ENCODE measurements at places on chromosomes 2 and 18.

- no peak for DNase-seq
These were observed 597.1 kb downstream of the ARHGAP15 start for GRCh38 chr2:143726151-143726845.

- no peak for DNase-seq
These were observed 34.8 kb upstream of the TAF1B start for GRCh38 chr2:9808334-9809063.

GRCh38 chr2:111165084-111165483, 44.4 kb downstream of the BCL2L11 start:
- no peak for DNase-seq

GRCh38 chr2:233442028-233442310, 87.7 kb downstream of the DGKD start:
- DNase-seq = no peak

- DNase-seq = no peak
These were observed 370.6 kb upstream of the UBE2E3 start for GRCh38 chr2:180609626-180610340.

GRCh38 chr2:227325839-227326195, 766 bp downstream of the MFF start:
- DNase-seq = no peak

DNA sequence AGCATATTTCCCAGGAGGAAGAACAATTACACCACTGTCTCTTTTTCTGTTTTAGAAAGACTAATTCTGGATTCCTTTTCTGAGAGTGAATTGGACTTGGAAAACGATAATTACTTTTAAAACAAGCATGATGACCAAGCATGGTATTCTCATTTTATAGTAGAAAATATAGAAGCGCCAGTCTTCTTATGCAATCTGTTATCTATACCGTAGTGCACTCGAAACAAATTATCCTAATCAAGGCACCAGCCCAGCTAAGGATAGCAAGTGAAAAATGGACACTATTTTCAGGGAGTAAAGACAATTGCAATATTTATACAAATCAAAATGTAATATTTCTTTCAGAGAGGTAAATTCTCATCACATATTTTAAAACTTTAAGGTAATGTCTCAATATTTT, 892.1 kb upstream of the POU3F3 start:
- DNase-seq = no peak

GRCh38 chr2:158575051-158575635, 118.4 kb downstream of the PKP4 start:
- DNase-seq = no peak

DNA sequence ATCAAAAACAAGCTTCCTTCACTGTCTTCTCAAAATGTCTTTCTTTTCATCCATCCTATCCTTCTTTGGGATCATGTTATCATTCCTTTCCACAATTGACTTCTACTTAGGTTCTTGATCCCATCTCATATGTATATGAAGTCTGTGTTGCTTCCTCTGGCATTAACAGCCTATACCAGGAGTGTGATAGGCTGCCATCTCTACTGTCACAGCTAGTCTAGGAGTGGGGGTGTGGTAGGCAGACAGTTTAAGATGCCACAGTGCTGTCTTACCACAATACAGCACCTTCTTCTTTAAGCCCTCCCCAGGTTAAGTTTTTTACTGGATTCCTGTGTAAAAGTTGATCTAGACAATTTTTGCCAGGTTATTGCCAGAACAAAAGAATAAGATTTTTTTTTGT, 3.7 kb upstream of the HTR2B start:
- DNase-seq = no peak

- no peak for DNase-seq
These were observed 18.6 kb upstream of the ACOXL start for GRCh38 chr2:110713513-110714362.

DNA sequence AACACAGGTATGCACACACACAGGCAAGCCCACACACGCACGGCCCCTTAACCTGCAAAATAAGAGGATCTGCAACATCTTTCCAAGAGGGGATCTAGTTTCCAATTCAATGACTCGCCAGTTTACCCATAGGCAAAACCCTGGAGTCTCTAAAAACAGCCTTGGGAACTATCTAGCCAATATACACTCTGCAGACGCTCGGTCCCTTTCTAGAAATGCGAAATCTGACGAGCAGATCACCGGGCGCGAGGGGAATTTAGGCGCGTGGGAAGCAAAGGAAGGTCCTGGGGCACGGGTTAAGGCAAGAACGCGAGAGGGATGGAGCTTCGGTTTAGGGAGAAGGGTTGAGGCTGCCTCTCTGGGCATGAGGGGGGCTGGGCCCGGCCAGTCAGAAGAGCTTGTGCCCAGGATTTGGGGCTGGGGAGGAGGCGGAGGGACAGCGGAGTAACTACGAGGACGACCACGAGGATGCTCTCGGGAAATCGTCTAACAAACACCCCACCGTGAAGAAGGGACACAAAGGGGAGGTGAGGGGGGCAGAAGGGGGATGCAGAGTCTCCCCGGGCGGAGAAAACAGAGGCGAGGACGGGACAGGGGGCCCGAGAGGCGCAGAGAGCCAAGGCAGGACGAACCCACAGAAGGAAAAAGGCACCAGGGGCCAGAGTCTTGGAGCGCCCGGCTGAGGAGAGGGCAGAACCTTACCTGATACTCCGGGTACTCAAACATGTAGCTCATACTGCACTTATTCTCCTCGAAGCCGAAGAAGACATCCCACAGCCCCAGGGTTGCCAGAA, 542 bp downstream of the PGAP1 start:
- DNase-seq = peak; percentile 47

GRCh38 chr2:124018890-124019289, 6.2 kb upstream of the CNTNAP5 start:
- no peak for DNase-seq

GRCh38 chr2:107354175-107354574, 468.2 kb upstream of the ST6GAL2 start:
- no peak for DNase-seq

GRCh38 chr2:165273176-165273575, 34.0 kb downstream of the SCN2A start:
- DNase-seq = no peak

- no peak for DNase-seq
These were observed 6.5 kb upstream of the KCNG2 start for GRCh38 chr18:79790996-79791972.

GRCh38 chr2:196959734-196960338, 33.3 kb upstream of the PGAP1 start:
- no peak for DNase-seq

DNA sequence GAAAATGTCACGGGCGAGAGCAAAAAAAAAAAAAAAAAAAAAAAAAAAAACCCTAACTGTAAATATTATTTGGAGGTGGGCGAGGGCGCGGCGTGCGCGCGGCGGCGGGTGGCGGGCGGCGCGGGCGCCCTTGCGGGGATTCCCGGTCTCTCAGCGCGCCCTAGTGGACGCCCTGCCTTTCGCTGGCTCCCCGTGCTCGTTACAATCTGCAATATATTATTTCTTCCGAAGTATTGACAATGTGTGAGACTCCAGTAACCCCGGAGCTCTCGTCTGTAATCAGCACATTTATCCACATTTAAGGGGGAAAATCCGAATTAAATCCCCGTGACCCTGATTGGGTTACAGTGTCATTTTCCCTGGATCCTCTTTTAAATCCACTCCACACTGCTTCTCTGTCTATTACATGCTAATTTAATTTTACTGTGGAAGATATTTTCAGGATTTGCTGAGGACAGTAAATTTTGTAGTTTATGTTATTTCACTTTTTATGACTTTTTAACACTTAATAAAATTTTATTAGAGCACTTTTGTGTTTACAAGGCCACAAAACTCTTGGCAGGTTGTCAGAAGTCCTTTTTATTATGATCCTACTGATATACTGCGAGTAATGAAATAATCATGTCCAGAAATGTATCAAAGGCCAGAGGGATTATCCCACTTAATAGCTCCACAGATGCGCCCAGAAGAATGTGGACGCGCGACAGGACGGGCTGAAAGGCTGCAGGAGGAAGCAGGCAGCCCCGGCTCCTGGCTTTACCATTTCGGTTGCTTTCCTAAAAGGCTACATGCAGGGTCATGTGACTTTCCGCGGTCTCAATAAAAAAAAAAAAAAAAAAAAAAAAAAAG, 369.1 kb downstream of the MTX2 start:
- peak; percentile 66 for DNase-seq

- DNase-seq = no peak
These were observed 21.0 kb downstream of the SPOPL start for GRCh38 chr2:138522556-138522955.

- DNase-seq = no peak
These were observed 102.9 kb upstream of the THUMPD2 start for GRCh38 chr2:39881948-39882347.

DNA sequence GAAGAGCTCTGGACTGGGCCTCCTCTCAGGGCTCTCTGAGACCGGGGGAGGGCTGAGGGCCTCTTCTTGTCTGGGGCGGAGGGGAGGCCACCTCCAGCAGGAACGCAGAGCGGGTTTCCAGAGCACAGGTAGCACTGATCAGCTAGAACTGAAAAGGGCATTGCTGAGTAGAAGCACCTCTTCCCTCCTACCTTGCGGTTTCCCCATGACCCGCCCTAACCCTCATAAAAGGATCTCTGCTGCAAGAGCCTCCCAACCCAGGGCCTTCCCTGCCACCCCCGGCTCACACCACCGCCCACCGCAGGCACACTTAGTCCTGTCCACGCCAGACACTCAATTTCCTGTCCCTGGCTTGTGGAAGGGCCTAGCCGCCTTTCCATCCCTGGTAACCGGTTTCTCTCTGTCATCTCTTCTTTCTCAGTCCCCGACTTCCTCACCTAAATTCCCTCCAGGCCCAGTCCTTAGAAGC, 966 bp downstream of the ADCY3 start:
- DNase-seq = no peak

GRCh38 chr2:76450024-76450475, 739.3 kb upstream of the GCFC2 start:
- no peak for DNase-seq

- DNase-seq = no peak
These were observed 186.6 kb downstream of the GBX2 start for GRCh38 chr2:235981631-235982030.

DNA sequence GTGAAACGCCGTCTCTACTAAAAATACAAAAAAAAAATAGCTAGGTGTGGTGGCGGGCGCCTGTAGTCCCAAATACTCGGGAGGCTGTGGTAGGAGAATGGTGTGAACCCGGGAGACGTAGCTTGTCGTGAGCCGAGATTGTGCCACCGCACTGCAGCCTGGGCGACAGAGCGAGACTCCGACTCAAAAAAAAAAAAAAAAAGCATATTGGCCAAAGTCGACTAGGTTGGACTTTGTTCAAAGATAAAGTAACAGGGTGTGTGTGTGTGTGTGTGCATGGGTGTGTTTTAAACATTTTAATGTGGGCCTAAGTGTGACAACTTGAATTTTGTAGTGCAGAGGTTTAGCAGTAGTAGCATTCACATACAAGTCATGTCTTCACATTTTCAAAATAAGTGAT, 11.7 kb downstream of the GEMIN6 start:
- DNase-seq = no peak

DNA sequence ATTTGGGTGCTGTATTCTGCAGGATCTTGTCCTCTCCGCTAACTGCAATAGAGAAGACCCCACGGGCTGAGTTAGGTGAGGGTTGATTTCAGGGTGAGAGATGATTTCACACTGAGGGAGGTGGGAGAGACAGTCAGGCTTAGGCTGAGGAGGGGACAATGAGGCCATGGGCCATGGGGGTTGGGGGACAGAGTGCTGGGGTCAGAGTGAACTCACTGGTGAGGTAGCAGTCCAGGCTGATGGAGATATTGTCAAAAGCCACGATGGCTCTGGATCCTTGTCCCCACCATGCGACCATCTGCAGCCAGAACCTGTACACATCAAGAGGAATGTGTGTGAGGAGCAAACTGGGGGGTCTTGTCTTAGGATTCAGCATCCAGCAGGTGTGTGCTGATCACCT, 160.0 kb downstream of the CLIP4 start:
- no peak for DNase-seq

GRCh38 chr2:129777762-129778583, 201.5 kb upstream of the RAB6C start:
- no peak for DNase-seq

- DNase-seq = no peak
These were observed 28.5 kb upstream of the CEP68 start for GRCh38 chr2:65027616-65028244.

Data from spinal cord (tissue), 10 donors.